H1 (cell line): ENCODE measurements at places on chromosomes 2 and 18. TPM values are rescaled to one million over a fixed set of nuclear protein-coding genes. Genes with fewer than 3 reads are reported as not detected.

- no peaks in the 10 kb centered on the region for H3K4me1 ChIP-seq
- H3K27me3 ChIP-seq, result no peaks in the 10 kb centered on the region
- no peak overlapping the region for H3K27ac ChIP-seq
- DNase-seq, result no peak
Measured at GRCh38 chr18:34956663-34957062, 84.5 kb upstream of the MAPRE2 start.

- H3K36me3 ChIP-seq, result no peaks in the 10 kb centered on the region
- H3K27ac ChIP-seq, result no peak overlapping the region
- H3K4me1 ChIP-seq, result no peaks in the 10 kb centered on the region
Measured at GRCh38 chr2:111176867-111177266, 56.2 kb downstream of the BCL2L11 start.

DNA sequence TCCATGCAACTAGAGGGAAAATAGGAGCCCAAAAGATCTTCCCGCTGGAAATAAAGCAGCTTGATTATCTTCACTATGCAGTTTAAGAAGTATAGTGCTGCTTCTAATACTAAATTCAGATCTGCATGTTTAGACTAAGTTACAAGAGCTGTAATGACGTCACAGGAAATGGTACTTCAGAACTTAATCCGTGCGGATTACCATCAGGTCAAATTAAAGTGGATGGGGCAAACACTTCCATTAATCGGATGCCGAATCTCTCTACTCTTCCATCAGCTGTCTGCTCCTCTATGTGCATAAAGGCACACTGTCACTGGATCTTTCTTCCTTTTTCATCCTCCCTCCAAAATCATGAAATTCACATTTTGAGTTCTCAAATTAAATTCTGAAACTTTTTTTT lies 52.6 kb downstream of the TRAPPC12 start:
- DNase-seq, result no peak
- H3K4me1 ChIP-seq, result peaks cover 4% of the 10 kb centered on the region; the same call in 1 of the 2 replicates
- no peak overlapping the region for H3K27ac ChIP-seq
- no peak overlapping the region for H3K4me3 ChIP-seq
- no peaks in the 10 kb centered on the region for H3K27me3 ChIP-seq

GRCh38 chr18:77103187-77103850 lies 29.3 kb downstream of the MBP start:
- H3K27ac ChIP-seq, result no peak overlapping the region
- DNase-seq, result no peak

DNA sequence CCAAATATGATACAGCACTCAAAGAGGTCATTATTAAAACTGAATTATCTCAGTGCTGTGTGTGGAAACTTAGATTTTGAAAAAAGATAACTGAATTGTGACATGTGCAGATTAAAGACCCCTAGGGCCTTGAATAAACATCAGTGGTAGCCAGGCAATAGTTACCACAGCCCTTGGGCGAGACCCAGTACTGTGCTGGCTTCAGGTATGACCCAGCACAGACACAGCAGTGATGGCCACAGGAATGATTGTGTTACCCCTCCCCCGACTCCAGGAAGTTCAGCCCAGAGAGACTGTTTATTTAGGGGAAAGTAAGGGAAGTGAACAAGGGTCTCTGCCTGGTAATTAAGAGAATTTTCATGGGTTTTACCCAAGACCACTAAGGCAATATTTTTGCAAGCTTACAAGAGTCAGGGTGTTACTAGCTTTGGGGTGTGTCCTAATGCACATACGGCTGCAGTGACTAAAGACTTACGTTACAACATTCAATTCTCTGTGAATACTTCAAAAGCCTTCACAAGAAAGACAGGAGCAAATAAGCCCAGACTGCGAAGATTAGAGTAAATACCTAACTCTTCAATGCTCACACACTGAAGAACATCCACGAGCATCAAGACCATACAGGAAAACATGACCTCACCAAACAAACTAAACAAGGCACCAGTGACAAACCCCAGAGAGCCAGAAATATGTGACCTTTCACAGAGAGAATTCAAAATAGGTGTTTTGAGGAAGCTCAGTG lies 28.2 kb upstream of the ITGAV start:
- no peak overlapping the region for H3K27ac ChIP-seq
- DNase-seq, result no peak
- H3K36me3 ChIP-seq, result no peaks in the 10 kb centered on the region
- no peak overlapping the region for H3K4me3 ChIP-seq
- no peaks in the 10 kb centered on the region for H3K4me1 ChIP-seq

DNA sequence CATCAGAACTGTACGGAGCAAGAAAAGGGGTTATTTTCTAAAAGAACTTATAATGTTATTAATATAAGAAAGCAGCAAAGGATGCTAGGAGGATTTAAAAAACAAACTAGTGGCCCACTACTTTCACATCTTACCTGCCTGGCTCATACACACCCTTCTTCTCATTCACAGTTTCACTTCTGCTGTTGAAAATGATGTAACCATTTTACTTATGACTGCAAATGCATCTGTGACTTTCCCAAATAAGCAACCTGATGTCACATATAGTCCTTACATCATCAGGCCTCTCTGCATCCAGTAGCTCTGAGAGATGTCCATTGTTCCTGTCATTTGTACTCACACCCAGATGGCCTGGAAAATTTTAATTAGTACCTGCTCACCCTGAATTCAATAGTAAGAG lies 101.8 kb upstream of the MYO3B start:
- DNase-seq, result no peak
- H3K27me3 ChIP-seq, result no peaks in the 10 kb centered on the region
- H3K27ac ChIP-seq, result no peak overlapping the region
- H3K4me3 ChIP-seq, result no peak overlapping the region
- no peaks in the 10 kb centered on the region for H3K36me3 ChIP-seq

- no peak for DNase-seq
- H3K4me3 ChIP-seq, result no peak overlapping the region
- H3K27ac ChIP-seq, result no peak overlapping the region
- H3K4me1 ChIP-seq, result no peaks in the 10 kb centered on the region
- H3K36me3 ChIP-seq, result no peaks in the 10 kb centered on the region
Measured at GRCh38 chr18:27803957-27804356, 373.0 kb downstream of the CDH2 start.

- peaks cover 7% of the 10 kb centered on the region for H3K4me1 ChIP-seq
- no peaks in the 10 kb centered on the region for H3K27me3 ChIP-seq
- no peaks in the 10 kb centered on the region for H3K36me3 ChIP-seq
- H3K27ac ChIP-seq, result no peak overlapping the region
- H3K4me3 ChIP-seq, result no peak overlapping the region
- no peak for DNase-seq
Measured at GRCh38 chr18:36335476-36336279, 38.2 kb downstream of the FHOD3 start.

DNA sequence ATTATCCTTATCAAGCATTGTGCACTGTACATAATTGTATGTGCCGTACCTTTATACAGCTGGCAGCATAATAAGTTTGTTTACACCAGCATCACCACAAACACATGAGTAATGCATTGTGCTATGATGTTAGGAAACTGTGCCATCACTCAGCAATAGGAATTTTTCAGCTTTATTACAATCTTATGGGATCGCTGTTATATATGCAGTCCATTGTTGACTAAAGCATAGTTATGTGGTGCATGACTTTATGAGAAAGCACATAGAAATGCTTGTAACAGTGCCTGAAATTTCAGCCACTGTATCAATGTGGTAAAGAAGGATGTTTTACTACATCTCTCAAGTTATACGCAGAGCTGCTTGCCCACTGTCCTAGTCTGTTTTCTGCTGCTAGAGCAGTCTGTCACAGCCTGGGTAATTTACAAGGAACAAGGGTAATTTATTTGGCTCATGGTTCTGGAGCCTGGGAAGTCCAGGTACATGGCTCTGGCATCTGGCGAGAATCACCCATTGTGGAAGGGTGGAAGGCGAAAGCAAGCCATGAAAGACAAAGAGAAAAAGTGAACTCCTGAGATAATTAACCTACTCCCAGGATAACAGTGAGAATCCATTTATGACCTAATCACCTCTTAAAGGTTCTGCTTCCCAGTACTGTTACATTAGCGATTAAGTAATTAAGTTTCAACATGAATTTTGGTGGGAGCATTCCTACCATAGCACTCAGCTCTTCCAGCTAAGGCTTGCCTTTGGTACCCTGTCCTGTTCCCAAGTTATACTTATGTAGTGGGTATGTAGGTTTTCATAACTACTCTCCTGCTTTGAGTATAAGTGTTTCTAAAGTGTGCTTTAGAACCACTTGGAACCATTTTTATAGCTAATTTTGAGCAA lies 4.6 kb downstream of the MAP3K20 start:
- no peaks in the 10 kb centered on the region for H3K36me3 ChIP-seq
- no peak overlapping the region for H3K27ac ChIP-seq
- no peaks in the 10 kb centered on the region for H3K27me3 ChIP-seq
- no peak for DNase-seq

- no peak within 1 kb of the TSS for H3K4me3 ChIP-seq
- 0 out of 2 replicates have a peak, but pooled peaks cover 5% of the 10 kb centered on the region for H3K4me1 ChIP-seq
Measured at GRCh38 chr2:170177950-170178781, at the start of gene MYO3B. Gene MYO3B, plus strand, starts transcription at chr2:170178147. Its CDS starts 141 bp downstream, at chr2:170178288.

GRCh38 chr2:100893392-100894104 lies 73.6 kb downstream of the NPAS2 start:
- H3K4me3 ChIP-seq, result no peak overlapping the region
- no peaks in the 10 kb centered on the region for H3K36me3 ChIP-seq
- no peak for DNase-seq
- no peaks in the 10 kb centered on the region for H3K27me3 ChIP-seq
- peaks cover 6% of the 10 kb centered on the region; the same call in 1 of the 2 replicates for H3K4me1 ChIP-seq
- H3K27ac ChIP-seq, result no peak overlapping the region

DNA sequence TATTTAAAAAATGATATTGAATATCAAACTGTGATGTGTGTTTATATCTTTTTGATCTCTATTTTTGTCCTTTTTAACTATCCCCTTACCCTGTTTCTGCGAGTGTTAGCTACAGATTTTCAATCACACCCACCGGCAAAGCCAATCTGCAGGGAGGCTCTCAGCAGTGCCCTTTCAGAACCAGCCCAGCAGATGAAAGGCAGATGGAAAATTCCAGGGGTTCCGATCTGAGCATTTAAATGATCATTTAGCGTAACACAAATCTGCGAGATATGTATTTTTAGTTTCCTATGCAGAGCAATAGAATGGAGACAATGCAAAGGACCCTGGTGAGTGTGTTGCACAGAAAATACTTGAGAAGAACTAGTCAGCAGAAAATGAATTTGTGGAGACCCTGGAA lies 2170.5 kb upstream of the PIK3C3 start:
- H3K36me3 ChIP-seq, result no peaks in the 10 kb centered on the region
- no peak overlapping the region for H3K27ac ChIP-seq
- no peak overlapping the region for H3K4me3 ChIP-seq
- 0 out of 2 replicates have a peak, but pooled peaks cover 2% of the 10 kb centered on the region for H3K4me1 ChIP-seq
- H3K27me3 ChIP-seq, result no peaks in the 10 kb centered on the region

DNA sequence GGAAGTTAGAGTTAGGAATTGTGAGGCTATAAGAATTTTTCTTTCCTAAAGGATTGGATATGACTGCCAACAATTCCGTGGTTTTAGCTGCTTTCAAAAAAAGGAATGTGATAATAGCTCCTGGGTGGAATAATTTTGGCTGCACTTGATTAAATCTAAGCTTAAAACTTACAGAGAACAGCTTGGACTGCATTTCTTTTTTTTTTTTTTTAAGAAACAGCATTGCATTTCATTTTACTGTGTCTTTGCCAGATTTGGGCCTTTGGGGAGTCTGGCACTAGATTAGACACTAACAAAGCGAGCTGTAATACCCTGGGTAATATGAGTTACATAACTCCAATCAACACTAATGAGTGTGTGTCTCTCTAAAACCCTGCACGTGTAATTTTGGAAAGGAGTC lies 37.8 kb upstream of the ZNF397 start:
- H3K4me3 ChIP-seq, result no peak overlapping the region
- no peak for DNase-seq
- no peaks in the 10 kb centered on the region for H3K36me3 ChIP-seq
- H3K4me1 ChIP-seq, result no peaks in the 10 kb centered on the region
- H3K27me3 ChIP-seq, result no peaks in the 10 kb centered on the region
- no peak overlapping the region for H3K27ac ChIP-seq

GRCh38 chr2:226362980-226363379 lies 436.6 kb downstream of the IRS1 start:
- no peaks in the 10 kb centered on the region for H3K36me3 ChIP-seq
- H3K27ac ChIP-seq, result no peak overlapping the region
- H3K27me3 ChIP-seq, result no peaks in the 10 kb centered on the region
- H3K4me1 ChIP-seq, result no peaks in the 10 kb centered on the region
- H3K4me3 ChIP-seq, result no peak overlapping the region

DNA sequence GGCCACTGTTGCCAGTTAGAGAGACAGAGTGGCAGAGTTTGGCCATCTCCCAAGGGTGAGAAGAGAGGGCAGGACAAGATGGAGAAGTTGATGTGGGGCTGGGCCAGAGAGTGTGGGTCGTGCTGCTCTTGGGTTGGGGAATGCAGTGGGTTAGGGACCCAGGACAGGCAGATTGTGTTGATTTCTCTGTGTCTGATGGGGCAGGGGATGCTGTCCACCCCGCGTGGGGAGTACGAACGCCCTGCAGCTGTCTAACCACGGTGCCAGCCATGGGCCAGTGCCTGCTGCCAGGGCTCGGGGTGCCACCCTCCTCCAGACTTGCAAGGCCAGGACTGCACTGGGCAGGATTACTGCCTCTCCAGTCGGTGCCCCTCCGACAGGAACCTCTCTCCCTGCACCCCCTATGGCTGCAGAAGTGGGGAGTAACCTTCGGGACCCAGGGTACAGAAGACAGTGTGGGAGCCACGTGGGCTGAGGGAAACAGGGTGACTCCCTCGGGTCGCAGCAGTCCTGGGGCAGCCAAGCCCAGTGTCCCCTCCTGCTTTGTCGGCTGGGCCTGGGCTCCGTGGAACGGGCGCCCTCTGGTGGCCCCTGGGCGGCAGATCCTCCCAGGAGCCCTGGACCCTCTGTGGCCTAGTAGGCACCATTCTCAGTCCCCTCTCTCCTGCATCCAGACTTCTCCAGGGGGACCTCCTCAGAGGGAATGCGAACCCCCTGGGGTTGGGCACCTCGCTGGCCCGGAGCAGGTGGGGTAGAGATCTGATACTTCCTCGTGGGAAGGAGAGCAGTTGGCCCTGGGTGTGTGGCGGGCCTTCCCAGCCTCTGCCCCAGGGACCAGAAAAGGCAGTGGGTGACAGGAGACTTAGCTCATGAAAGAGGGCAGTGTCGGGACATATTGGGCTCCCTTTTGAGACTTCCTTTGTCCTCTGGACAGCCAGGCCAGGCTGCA lies 2.7 kb downstream of the GPC1 start:
- peaks cover 18% of the 10 kb centered on the region for H3K4me1 ChIP-seq
- no peak overlapping the region for H3K27ac ChIP-seq
- H3K27me3 ChIP-seq, result peaks cover 26% of the 10 kb centered on the region
- no peak for DNase-seq
- no peak overlapping the region for H3K4me3 ChIP-seq

DNA sequence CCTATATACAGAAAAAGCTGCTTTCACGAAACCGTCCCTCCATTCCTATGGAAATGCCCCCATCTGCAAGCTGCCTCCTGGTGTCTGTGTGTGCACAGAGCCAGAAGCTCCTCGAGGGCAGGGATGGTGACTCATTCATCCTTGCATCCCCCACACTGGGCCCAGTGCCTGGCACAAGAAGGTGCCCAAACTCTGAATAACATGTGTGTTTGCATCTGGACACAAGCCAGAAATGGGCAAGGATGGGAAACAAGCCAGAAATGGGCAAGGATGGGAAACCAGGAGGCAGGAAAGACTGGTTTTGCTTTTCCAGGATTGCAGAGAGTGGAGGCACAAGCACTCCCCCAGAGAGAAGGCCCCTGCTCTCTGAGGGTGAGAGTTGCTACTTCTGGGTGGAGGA lies 313.9 kb downstream of the CELF4 start:
- H3K4me3 ChIP-seq, result no peak overlapping the region
- DNase-seq, result no peak
- H3K27ac ChIP-seq, result no peak overlapping the region
- H3K36me3 ChIP-seq, result no peaks in the 10 kb centered on the region
- peaks cover 5% of the 10 kb centered on the region for H3K27me3 ChIP-seq
- peaks cover 3% of the 10 kb centered on the region for H3K4me1 ChIP-seq

GALNT3 gene
- polyA plus RNA-seq, result 1.8 and 3.4 TPM in 2 replicates

MC5R gene
- 1.1 and 1.4 TPM in 2 replicates for polyA plus RNA-seq

POTEI gene
- polyA plus RNA-seq, result 0.19 and 0.20 TPM in 2 replicates

GKN2 gene
- not detected in 2 replicates for polyA plus RNA-seq

SCN2A gene
- 0.18 and 0.25 TPM in 2 replicates for polyA plus RNA-seq

DSG4 gene
- not detected in 2 replicates for polyA plus RNA-seq

RTP5 gene
- 0.03 TPM in 1 of 2 replicates, not detected in the other for polyA plus RNA-seq

NGEF gene
- polyA plus RNA-seq, result 2.7 and 3.9 TPM in 2 replicates
